Fibroblast of the aortic adventitia (primary cell): ENCODE measurements at places on chromosomes 7 and 10.
A peak's percentile ranks its signal among the peaks of the same experiment; 100 is the strongest.

- DNase-seq: no peak
Measured at GRCh38 chr7:71236230-71237105, 104.5 kb downstream of the GALNT17 start.

- DNase-seq: no peak
Measured at GRCh38 chr10:119355930-119356329, 148.6 kb downstream of the GRK5 start.

DNA sequence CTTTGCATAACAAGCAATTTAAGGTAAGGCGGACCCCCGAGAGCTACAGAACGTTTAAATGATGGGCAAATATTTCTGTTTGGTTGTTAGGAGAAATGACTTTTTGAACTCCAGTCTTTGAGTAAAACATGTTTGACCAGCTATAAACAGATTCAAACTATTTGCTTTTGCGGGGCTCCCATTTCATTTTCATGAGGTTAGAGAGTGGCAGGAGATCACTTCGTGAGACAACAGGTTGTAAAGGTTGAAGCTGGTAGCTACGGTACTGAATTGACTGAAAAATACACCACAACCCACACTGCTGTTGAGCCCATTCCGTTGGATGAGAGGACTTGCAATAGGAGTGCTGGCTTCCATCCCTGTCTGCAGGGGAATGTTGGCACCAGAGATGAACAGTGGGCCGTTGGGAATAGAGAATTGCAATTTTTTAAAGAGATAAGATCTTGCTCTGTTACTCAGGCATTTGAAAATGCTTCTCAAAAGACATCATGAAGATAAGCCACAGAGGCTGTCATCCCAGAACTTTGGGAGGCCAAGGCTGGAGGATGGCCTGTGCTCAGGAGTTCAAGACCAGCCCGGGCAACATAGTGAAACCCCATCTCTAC, 65.7 kb upstream of the CARD11 start:
- DNase-seq: peak; percentile 24

- peak; percentile 65 for DNase-seq
Measured at GRCh38 chr7:143882020-143882603, 19.9 kb downstream of the TCAF1 start.

DNA sequence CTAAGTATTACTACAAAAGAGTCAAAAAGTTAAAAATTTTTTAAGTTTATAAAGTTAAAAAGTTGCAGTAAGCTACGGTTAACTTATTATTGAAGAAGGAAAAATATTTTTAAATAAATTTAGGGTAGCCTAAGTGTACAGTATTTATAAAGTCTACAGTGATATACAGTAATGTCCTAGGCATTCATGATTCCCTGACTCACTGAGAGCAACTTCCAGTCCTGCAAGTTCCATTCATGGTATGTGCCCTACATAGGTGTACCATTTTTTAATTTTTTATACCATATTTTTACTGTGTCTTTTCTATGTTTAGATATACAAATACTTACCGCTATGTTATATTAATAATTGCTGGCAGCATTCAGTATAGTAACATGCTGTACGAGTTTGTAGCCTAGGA, 92.3 kb downstream of the CTNNA3 start:
- no peak for DNase-seq

DNA sequence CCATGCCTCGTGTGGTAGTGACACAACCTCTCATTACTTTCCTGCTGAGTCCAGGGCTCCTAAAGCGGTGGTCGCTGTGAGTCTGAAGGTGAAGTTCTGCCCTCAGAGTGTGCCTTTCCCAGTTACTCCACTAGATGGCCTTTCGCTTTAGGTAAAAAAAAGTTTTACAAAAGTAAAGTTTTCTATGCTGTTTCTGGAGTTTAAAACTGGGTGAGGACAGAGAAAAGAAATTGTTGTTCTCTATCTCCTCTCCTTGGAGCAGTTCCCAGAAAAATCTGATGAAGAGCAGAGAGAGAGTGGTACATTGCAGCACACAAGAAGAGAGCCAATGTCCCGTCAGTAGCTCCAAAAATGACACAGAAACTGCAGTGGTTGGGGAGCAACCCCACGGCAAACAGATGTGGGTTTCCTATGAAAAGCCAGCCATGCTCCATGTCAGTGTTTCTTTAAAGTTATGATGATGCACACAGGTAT, 257.1 kb downstream of the GLI3 start:
- peak; percentile 82 for DNase-seq

DNA sequence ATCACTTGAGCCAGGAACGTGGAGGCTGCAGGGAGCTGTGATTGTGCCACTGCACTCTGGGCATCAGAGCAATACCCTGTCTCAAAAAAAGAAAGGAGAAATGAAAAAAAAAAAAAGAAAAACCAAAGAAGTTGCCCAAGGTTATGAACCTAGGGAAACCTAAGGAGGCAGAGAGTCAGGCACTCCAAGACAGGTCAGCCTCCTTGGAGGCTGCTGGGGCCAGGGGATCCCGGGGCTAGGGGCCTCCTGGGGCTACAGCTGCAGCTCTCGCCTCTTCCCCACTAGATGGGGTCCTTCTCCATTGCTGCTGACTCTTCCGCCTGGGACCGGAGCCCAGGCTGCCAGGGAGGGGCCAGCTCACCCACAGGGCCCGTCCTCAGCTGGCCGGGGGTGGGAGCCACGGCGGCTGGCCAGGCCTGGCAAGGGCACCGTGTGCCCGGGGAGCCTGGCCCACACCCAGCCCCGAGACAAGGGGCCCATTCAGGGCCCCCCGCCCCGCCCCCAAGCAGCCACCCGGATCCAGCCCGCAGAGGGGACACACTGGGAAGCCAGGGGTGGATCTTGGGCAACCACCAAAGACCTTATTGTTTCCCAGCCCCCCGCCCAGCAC, 1.7 kb upstream of the SPACDR start:
- peak; percentile 69 for DNase-seq

DNA sequence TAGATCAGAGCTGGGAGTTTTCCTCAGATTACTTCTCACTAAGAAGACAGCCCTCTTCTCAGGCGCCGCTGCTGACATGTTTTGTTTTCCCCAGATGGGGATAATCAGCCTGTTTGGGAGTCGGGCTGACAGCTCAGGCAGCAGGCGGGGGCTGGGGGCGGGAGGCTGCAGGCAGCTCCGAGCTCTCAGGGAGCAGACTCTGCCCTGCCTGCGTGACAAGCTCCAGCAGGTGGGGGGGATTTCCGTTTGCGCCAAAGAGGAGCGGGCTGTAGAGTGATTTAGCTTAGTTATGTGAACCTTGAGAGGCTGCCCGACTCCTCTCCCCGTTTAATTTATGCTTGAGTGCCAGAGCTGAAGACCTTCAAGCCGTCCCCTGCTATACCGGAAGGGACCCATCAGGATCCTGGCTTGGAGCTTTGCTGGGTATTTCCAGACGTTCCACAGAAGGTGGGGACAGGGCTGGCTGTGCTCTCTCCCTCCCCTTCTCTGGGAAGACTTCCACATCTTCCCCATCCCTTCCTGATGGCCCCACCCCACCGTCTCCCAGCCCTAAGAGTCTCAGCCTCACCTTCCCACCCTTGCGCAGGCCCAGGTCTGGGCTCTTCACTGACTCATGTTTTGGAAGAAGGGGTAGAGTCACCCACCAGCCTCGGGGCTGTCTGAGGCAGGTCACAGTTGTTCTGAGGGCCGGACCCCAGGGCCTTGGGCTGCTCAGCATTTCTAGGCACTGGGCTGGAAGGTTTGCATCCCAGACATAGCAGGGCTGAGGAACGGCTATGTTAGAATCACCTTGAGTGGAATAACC, 24.7 kb upstream of the ADCYAP1R1 start:
- peak; percentile 7 for DNase-seq

- DNase-seq: no peak
Measured at GRCh38 chr10:48605786-48606529, 1.1 kb upstream of the ARHGAP22 start.

GRCh38 chr7:27185854-27186667, 1.0 kb upstream of the HOXA11 start:
- no peak for DNase-seq

GRCh38 chr7:133770863-133771492, 356.2 kb upstream of the LRGUK start:
- peak; percentile 37 for DNase-seq

GRCh38 chr7:38189231-38189938, 11.3 kb downstream of the STARD3NL start:
- DNase-seq: no peak

- no peak for DNase-seq
Measured at GRCh38 chr7:116862951-116863670, 724 bp downstream of the CAPZA2 start.

DNA sequence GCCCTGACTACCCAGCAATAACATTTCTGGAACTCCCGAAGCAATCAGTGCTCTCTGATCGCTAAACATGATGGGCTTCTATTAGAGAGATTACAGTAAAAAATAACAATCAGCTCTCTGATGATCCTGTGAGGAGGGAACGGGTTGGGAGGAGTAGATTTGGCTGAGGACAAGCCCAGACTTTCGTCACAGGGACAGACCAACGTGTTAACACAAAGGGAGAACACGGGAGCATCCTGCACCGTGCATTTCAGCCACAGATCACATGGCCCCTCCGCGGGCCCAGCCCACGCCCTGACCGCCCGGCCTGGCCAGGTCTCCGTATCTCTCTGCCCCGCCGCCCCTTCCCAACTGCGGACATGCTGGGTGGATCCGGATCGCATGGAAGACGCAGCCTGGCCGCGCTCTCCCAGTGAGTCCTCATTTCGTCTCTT, 95.0 kb upstream of the AGBL3 start:
- DNase-seq: peak; percentile 99

DNA sequence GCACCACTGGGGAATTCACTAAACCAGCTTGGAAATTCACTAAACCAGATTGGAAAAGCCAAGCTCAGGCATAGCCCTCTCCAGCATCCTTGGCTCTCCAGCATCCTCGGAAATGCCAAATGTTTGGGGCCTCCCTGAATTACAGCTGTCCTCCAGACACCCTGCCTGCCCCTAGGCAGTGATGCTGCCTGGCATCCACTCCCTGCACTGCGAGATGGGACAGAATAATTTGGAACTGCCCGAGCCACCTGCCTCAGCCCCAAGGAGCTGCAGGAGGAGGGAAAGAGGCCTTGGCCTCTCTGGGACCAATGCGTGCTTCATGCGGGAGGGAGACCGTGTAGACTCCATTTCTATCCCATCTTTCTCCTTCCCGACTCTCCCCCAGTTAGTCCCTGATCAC, 64.3 kb downstream of the INSIG1 start:
- DNase-seq: no peak

- peak; percentile 51 for DNase-seq
Measured at GRCh38 chr7:70325509-70326101, 727.3 kb downstream of the AUTS2 start.

DNA sequence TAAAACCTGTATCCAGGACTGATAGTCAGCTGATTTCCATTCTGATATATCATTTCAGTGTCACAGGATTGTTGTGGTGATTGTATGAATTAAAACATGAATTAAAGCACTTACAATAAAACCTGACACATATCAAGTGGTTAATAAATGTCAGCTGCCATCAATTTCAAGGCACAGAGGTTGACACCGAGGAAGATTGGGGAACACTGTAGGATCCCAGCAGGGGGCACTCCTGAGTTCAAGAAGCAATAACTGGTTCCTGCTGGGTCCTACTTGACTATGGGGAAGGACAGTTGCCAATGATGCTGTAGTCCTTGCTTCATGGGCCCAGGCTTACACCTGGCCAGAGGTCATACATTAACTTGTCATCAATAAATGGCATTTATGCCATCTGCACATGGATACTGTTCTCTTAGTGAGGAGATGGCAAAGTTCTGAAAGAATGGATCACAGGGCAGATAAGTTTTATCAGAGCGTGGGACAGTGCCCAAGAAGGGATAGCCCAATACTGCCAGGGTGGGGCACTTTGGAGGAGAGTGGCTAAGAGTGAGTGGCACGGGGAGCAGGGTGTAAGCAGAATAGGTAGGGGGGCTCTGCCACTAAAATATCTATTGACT, 24.1 kb downstream of the FZD1 start:
- no peak for DNase-seq

DNA sequence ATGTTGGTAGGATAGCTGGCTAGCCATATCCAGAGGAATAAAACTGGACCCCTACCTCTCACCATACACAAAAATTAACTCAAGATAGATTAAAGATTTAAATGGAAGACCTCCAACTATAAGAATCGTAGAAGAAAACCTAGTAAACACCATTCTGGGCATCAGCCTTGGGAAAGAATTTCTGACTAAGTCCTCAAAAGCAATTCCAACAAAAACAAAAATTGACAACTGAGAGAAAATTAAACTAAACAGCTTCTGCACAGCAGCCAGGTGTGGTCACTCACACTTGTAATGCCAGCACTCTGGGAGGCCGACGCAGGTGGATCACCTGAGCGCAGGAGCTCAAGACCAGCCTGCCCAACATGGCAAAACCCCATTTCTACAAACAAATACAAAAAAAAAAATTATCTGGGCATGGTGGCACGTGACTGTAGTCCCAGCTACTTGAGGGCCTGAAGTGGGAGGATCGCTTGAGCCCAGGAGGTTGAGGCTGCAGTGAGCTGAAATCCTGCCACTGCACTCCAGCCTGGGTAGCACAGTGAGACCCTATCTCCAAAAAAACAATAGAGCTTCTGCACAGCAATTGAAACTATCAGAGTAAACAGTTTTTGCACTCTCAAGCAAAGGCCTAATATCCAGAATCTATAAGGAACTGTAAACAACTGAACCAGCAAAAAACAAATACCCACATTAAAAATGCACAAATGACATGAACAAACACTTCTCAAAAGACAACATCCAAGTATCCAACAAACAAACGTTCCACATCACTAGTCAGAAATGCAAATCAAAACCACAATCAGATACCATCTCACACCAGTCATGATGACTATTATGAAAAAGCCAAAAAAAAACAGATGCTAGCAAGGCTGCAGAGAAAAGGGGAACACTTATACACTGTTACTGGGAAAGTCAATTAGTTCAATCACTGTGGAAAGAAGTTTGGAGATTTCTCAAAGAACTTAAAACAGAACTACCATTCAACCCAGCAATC, 4.8 kb downstream of the CRPPA start:
- peak; percentile 37 for DNase-seq

GRCh38 chr7:148083448-148083847, 507.1 kb upstream of the C7orf33 start:
- DNase-seq: no peak

DNA sequence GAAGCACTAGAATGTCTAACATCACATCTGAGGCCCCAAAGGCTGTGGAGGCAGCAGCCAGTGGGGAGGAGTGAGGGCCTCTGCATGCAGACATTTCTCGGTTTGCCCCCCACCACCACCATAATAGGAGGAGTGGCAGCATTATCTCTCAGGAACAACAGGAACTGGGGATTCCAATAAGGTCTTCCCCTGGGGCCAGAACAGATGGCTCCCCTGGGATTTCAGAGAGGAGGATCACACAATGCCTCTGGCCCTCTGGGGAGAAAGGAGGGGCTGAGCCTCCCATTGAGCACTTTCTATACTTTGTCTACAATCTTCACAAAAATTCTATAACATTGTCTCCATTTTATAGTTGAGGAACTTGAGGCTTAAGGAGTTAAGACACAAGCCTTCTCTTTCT, 61.1 kb downstream of the GRID1 start:
- DNase-seq: no peak
